Fibroblast of mammary gland (primary cell): ENCODE measurements at places on chromosomes 11 and 22.

DNA sequence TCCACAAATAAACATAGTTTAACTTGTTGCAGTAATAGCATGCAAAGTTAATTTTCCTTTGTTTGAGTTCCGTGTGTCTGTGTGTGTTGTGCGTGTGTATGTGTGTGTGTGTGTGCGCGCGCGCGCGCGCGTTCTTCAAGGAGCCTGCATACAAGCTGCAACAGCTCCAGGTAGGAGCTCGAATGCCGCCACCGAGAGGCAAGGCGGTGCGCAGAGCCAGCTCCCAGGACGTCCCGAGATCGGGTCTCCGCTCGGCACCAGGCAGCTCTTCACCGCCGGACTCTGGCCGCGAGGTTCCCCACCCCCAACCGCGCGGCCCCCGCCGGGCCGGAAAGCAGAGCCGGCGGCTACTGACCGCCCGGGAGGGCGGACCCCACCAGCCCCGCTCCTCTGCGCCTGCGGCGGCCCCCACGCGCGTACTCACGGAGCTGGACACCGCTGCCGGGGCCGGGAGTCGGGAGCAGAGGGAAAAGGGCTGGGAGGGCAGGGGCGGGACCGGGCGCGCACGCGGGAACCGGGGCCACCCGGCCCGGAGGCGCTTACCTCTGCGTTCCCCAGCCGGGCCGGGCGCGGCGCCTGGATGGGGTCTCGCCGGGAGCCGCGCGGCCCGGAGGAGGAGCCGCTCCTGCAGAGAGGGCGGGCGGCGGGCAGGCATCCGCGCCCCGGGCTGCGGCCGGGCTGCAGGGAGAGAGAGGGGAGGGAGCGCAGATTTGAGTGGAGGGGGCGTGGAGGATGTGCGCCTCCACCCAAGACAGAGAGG, 40.4 kb upstream of the AKIP1 start:
- DNase-seq: peak; percentile 66

DNA sequence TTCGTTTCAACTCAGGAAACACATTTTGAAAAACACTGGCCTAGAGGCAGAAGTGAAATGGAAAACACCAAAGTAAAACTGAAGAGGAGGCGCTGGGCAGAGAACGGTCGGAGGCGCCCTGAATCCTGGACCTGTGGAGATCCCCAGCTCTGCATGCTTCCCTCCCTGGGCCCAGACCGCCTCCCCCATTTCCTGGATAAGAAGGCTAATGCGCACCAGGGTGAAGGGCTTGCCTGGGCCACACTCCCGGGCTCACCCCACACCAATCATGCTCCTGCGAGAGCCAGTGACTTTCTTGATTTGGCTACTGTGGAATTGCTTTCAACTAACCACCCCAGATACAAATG, 167.1 kb downstream of the CRYBB2 start:
- no peak for DNase-seq

DNA sequence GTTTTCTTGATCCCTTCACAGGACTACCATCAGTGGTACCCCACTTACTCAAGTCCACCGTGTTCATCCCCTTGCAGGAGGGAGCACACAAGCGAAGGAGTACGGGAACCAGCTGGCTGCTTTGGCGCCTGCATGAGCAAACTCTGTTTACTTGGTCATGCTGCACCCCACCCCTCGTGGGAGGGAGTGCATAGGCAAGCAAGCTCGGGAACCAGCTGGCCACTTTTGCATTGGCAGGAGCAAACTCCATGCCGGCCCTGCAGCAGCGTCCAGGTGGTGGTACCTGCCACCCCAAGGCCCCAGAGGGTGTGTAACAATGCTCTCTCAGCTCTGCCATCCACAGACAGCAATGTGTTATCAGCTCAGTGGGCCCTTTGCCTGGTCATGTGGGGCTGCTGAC, 737.8 kb downstream of the FAM181B start:
- no peak for DNase-seq

GRCh38 chr22:50252082-50253045, 1.3 kb upstream of the HDAC10 start:
- peak; percentile 59 for DNase-seq

- DNase-seq: peak; percentile 45
Measured at GRCh38 chr22:22431271-22432220, 77.0 kb downstream of the ZNF280B start.

GRCh38 chr11:60566776-60567175, 51.6 kb downstream of the MS4A13 start:
- no peak for DNase-seq

GRCh38 chr22:46122511-46122971, 27.8 kb upstream of the PPARA start:
- DNase-seq: peak; percentile 57

DNA sequence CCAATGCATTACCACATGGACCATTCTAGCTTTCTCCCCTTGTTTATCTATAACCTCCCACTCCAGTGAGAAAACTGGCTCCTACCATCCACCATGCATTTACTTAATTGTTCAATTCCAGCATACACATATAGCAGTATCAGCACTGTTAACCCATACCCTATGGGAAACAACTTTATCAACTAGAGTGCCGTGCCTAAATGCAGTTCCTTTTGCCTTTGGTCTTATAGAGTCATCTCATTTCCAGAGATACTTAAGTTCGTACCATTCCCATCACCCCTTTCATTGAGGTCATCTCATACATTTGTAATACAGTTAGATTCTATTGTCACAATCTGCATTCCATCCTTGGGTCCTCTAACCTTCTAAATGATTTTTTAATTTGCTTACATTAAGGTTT, 86.9 kb downstream of the PARVA start:
- DNase-seq: no peak
